ENCODE measurements at places on chromosomes 4 and X.
A peak's percentile ranks its signal among the peaks of the same experiment; 100 is the strongest.

GRCh38 chr4:141247430-141247780, 26.7 kb downstream of the ZNF330 start:
- no peak for DNase-seq

- DNase-seq: no peak
Observed at GRCh38 chr4:139872274-139872673, 206.7 kb downstream of the MGST2 start.

DNA sequence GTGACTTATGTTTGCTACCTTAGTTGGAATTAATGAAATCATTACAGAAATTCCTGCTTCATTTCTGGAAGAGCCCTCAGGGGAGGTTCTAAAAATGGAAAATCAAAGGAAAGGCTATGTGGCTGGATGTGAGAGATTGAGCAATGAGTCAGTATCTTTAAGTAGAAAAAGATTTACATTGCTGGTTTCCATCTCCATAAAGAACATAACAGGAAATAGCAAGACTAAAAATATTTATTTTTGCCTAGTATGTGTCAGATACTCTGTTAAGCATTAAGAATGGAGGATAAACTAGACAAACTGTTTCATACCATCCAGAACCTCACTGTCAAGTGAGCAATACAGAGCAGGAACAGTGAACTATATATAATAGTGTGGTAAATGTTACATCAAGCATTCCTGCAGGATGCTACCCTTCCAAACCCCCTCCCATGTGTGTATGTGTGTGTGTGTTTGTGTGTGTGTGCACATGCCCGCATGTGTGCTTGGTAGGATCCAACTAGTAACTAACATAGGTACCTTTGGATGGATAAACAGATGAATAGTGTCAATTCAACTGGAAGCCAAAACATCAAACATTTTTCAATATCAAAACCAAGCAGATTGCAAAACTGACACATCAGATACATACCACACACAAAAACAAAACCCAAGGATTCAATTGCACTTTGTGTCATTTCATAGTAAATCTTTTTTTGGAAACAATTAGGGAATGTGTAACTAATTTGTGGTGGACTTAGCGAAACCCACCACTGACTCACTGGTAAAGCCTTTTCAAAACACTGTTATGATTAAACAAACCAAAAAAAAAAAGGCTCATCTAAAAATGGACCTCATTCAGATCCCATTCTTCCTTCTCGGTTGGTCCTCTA, 223.4 kb downstream of the SHROOM3 start:
- DNase-seq: no peak

- no peak for DNase-seq
Observed at GRCh38 chr4:17786567-17786966, 5.1 kb upstream of the FAM184B start.

DNA sequence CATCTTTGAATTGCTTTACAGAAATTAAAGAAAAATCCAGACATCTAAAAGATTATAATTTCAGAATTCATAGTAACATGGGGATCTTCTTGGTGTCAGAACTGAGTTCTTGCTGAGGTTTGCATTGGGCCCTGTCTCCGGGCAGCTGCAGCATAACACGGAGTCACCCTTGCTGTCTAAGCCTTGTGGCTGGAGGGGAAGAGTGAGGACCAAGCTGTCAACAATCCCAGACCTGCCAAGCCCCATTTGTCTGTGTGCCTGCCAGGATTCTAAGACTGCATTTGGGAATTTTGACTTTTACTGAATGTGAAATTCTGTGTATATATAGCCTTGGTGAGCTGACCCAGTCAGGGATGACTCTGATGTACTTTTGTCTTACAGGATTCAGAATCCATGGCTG, 25.2 kb upstream of the NAP1L5 start:
- DNase-seq: no peak

- no peak for DNase-seq
Observed at GRCh38 chrX:10821293-10821692, 200.9 kb upstream of the MID1 start.

DNA sequence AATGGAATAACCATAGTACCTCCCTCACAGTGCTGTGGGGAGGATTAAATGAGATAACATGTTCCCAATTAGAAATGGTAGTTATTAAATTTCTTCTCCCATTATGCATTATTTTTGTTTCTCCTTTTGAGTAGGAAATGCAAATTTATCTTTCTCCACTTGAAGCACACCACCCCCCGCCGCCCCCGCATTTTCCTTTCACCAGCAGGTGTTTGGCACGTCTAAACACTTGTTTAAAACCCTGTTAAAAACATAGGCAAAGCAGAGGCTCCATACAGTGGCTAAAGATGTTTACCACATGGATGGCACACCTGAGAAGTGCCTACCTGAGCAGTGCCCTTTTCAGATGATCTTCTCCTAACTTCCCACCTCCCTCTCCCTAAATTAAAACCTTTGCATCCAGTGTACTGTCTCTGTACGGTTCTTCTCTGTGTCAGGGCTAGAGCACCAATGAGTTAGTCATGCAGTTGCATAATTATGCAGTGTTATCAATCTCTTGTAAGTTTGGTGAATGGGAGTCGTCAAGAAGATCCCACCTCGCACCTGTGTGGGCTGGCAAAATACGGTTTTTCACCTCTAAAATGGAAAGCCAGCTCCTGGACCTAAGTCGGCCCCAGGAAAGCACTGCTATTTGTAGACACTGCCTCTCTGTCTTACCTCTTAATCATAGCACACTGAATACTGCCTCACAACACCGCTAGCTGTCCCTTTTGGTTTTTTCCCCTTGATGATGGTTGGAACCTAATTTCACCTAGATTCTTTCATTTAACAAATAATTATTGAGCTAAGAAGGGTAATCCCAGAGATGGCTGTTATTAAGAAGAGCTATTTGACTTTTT, 122.0 kb downstream of the CT47B1 start:
- no peak for DNase-seq

DNA sequence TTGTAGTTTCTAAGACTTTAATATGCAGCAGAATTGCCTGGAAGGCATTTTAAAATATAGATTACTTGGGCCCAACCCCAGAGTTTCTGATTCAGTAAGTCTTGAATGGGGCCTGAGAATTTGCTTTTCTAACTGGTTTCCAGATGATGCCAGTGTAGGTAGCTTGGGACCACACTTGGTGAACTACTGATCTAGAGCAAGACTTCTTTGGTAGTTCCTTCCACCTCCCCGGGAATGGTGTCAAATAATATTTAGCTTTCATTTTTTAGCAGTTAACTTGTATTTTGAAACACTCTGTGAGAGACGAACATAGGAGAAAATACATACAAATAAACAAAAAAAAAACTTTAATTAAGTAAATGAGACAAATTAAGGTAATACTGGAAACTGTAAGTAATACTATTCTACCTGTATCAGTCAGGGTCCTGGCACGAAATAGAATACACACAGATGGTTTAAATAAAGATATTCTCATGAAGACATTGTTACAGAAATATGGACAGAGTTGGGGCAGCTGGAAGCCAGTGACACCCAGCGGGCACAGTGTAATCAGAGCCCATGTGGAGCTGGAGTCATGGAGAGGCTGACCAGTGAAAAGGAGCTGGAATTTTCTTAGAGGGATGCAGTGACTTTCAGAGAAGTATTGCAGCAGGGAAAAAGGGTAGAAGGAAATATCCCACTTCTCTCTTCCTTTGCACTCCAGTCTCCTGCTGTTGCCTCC, 905.7 kb downstream of the CCSER1 start:
- DNase-seq: no peak

GRCh38 chrX:40581336-40581920, 658 bp downstream of the ATP6AP2 start:
- DNase-seq: no peak

- peak; percentile 88 for DNase-seq
Observed at GRCh38 chr4:44448521-44449461, at the start of gene KCTD8. KCTD8 (minus strand) TSS chr4:44448809.

DNA sequence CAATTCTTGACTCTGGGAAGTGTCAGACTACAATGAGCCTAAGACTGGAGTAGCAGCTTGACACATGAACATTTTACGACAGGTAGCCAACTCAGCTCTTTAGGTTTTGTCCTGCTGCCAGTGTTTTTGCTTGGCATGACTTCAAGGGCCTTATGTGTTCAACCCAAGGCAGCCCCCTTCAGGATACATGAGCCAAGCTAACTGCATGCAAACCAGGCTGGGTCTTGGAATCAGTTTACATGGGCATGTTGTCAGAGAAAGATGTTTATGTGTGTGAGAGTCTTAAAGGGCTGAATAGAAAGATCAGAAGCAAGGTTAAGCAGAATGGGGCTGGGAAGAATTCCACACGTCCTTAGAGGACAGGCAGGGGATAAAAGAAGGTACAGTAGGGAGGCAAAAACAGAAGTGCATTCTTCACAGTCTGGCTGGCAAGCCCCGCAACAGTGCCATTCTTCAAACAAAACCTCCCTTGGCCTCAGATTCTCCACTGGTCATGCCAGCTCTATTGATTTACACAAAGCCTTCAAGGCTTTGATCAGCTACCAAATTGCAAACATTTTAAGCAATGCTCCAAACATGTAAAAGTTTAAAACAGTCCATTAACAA, 97.3 kb downstream of the NKX6-1 start:
- DNase-seq: no peak

DNA sequence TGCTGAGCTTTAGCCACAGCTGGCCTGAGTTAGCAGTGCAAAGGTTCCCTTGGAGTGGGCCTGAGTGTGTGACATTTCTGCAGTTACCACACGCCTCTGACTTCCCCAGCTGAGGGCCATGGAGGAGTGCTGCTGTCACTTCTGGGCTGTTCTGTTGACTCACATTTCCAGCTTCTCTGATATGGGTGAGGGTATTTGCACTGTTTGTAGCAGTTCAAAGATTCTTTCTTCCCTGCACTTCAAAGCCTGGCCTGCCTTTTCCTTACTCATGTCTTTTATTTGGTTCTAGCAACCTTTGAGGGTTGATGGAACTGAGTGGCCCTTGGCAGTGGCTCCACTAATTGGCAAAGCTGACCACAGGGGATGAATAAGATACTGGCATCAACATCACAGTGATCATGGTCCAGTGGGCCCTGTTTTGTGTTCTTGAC, 26.4 kb upstream of the SCML1 start:
- no peak for DNase-seq

- DNase-seq: no peak
Observed at GRCh38 chr4:7788694-7789425, 150.8 kb downstream of the AFAP1 start.

- DNase-seq: no peak
Observed at GRCh38 chr4:11328401-11328800, 100.3 kb downstream of the HS3ST1 start.

- DNase-seq: no peak
Observed at GRCh38 chr4:106314960-106315359, 1.0 kb downstream of the TBCK start.

All from NCI-H1092 (cell line).